ENCODE measurements at places on chromosomes 5 and 9. TPM values are rescaled to one million over a fixed set of nuclear protein-coding genes. Genes with fewer than 3 reads are reported as not detected.

- no peak overlapping the region for H3K27ac ChIP-seq
- H3K4me1 ChIP-seq: no peaks in the 10 kb centered on the region
- H3K27me3 ChIP-seq: no peaks in the 10 kb centered on the region
- DNase-seq: no peak
- no peak overlapping the region for H3K4me3 ChIP-seq
- H3K36me3 ChIP-seq: no peaks in the 10 kb centered on the region
Measured at GRCh38 chr9:95175523-95175922, 142.0 kb downstream of the FANCC start.

DNA sequence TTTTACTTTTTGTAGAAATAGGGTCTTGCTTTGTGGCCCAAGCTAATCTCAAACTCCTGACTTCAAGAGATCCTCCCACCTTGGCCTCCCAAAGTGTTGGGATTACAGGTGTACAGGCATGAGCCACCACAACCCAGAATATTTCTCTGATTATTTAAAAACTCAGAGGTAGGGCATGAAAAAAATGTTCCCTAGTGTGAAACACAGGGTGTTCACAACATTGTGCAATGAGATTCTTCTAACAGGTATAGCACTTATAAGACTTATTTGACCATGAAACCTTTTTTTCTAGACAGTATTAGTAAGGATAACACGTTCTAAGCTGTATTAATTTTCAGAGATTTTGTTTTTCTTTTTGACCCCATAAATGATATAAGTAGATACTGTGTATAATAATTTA is 13.1 kb upstream of the PTGER4 start:
- no peaks in the 10 kb centered on the region for H3K27me3 ChIP-seq
- H3K4me3 ChIP-seq: no peak overlapping the region
- no peaks in the 10 kb centered on the region for H3K4me1 ChIP-seq
- no peak for DNase-seq
- H3K27ac ChIP-seq: no peak overlapping the region
- H3K36me3 ChIP-seq: no peaks in the 10 kb centered on the region

DNA sequence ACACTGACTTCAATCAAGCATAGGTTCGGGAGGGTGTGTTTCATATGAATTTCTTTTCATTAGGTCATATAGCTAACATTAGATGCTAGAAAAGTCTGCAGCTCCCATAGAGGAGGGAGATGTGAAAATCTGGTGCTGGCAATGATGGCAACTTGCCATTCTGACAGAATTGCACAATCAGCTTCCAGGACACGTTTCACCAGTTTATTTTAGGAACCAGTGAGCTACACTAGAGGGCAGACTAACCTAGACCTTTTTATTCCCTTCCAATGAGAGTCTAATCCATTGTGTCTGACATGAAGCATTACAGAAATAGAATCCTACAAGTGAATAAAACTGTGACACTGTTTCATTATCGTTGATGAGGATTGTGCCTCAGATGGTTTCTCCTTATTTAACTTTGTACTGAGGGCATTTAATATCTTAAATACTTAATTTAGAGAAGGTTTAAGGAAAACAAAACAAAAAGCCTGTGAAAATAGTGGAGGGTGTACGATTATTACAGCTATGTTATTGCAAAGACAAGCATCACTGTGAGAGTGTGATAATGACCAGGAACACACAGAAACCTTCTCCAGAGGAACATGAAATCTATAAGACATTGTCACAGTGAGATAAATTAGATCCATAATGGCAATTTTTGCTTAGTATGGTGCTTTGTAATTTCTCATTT is 363.3 kb upstream of the RPS23 start:
- H3K36me3 ChIP-seq: no peaks in the 10 kb centered on the region
- DNase-seq: no peak

The MARVELD2 gene
- total RNA-seq: 9.1 TPM

GRCh38 chr9:113674436-113674835 is 201.7 kb upstream of the ZNF618 start:
- no peak for DNase-seq
- no peaks in the 10 kb centered on the region for H3K36me3 ChIP-seq
- no peaks in the 10 kb centered on the region for H3K4me1 ChIP-seq
- no peak overlapping the region for H3K4me3 ChIP-seq
- no peaks in the 10 kb centered on the region for H3K27me3 ChIP-seq

DNA sequence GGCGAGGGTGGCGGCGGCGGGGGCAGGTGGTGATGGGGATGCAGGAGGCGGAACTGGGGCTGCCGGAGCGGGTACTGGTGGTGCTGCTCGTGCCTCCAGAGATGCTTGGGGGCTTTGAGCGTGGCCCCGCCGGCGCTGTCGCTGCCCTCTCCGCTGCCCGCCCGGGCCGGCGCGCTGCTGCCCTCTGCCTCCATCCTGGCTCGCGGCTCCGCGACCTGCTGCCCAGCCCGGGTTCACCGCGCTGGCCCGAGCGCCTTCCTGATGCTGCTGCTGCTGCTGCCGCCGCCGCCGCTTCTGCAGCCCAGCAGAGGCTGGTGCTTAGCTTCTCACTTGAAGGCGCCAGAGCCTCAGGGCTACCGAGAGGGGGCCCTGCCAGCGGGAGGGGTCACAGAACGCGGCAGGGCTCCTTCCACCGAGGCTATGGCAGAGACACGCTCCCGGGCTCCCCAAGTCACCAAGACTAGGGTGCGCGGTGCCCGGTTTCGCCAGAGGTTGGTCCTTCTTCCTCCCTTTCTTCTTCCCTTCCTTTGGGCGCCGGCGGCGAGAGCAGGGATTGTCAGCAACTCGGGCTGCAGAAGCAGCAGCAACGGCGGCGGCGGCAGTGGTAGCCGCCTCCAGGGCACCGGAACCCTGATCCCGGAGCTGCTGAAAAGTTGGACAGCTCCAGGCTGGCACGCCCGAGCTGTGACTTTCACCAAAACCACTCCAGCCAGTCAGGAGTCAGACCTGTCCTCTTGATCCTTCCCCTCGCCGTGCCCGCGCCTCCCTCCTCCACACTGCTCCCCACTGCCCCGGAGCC is at the start of gene PDE4D:
TSS of gene PDE4D (minus strand) at position 298 of the 799 bp plus-strand sequence.
- peaks cover 8% of the 10 kb centered on the region for H3K27me3 ChIP-seq
- no peak within 1 kb of the TSS for H3K27ac ChIP-seq
- no peak within 1 kb of the TSS for H3K4me3 ChIP-seq
- DNase-seq: peak; percentile 51
- H3K36me3 ChIP-seq: no peaks in the 10 kb centered on the region

The CERCAM gene
- total RNA-seq: 3.3 TPM

DNA sequence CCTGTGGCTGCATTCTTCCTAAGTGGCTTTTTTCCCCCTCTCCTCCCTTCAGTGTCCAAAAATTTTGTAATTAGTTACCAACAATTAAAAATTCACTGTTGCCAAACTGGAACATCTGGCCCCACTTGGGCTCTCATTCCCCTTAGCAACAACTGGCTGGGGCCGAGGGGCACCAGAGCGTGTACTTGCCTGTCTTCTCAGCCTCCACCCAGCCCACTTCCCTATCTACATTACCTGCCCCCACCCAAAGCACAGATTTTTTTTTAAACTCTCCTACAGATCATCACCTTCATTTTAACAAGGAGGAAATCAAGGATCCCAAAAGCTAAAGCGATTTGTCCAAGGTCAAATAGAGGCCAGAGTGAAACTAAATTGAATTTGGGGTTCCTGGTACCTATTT is 278.8 kb downstream of the EBF1 start:
- no peaks in the 10 kb centered on the region for H3K4me1 ChIP-seq
- no peak overlapping the region for H3K4me3 ChIP-seq
- H3K27me3 ChIP-seq: no peaks in the 10 kb centered on the region
- H3K36me3 ChIP-seq: no peaks in the 10 kb centered on the region
- DNase-seq: peak; percentile 81

GRCh38 chr9:113483676-113484257 is 20.2 kb downstream of the RGS3 start:
- H3K4me3 ChIP-seq: no peak overlapping the region
- H3K27me3 ChIP-seq: no peaks in the 10 kb centered on the region
- no peak for DNase-seq
- H3K36me3 ChIP-seq: no peaks in the 10 kb centered on the region
- H3K27ac ChIP-seq: no peak overlapping the region

DNA sequence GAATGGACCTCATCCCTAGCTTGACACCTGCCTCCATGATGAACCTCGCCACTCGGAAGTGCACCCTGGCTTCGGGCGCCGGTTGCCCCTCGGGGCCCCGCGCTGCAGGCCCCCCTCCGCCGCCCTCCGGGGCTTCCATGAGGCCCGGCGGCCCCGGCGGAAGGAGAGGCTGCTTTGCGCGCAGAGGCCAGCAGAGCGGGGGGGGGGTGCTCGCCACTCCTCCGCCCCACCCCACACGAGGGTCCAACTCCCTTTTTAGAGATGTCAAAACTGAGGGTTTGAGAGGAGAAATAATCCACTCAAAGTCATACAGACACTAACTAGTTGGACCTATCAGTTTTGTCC is 7.9 kb downstream of the DUSP1 start:
- H3K36me3 ChIP-seq: no peaks in the 10 kb centered on the region
- H3K27ac ChIP-seq: no peak overlapping the region
- no peaks in the 10 kb centered on the region for H3K27me3 ChIP-seq
- no peak for DNase-seq
- H3K4me1 ChIP-seq: no peaks in the 10 kb centered on the region

- no peaks in the 10 kb centered on the region for H3K36me3 ChIP-seq
- H3K27me3 ChIP-seq: no peaks in the 10 kb centered on the region
- no peaks in the 10 kb centered on the region for H3K4me1 ChIP-seq
- no peak for DNase-seq
Measured at GRCh38 chr5:142432369-142432863, 107.6 kb upstream of the SPRY4 start.

DNA sequence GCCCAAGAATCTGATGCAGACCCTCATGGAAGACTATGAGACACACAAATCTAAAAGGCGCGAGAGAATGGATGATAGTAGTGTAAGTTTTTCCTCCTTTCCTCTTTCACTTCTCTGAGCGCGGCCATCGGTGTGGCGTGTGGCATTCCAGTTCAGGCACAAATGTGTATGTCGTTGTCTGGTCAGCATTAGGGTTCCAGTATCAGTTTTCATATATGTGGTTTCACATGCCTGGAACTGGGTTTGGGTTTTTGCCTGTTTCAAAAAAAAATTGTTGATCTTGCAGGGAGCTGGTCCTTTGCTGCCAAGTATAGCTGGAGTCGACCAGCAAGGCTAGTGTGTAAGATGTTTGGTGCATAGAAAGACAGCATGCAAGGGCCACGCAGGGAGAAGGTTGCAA is 51.5 kb downstream of the C9orf152 start:
- peaks cover 10% of the 10 kb centered on the region for H3K4me1 ChIP-seq
- H3K4me3 ChIP-seq: no peak overlapping the region
- H3K36me3 ChIP-seq: no peaks in the 10 kb centered on the region
- no peak for DNase-seq
- peak overlapping the region; percentile 13 for H3K27ac ChIP-seq

The FBXO10 gene
- total RNA-seq: 1.6 TPM

The CDH10 gene
- not detected for total RNA-seq

The PCDHGB1 gene
- 0.47 TPM for total RNA-seq

The WNT8A gene
- not detected for total RNA-seq

GRCh38 chr5:107068782-107069181 is 602.0 kb downstream of the EFNA5 start:
- no peak for DNase-seq
- no peaks in the 10 kb centered on the region for H3K4me1 ChIP-seq
- H3K27ac ChIP-seq: no peak overlapping the region
- no peaks in the 10 kb centered on the region for H3K36me3 ChIP-seq

DNA sequence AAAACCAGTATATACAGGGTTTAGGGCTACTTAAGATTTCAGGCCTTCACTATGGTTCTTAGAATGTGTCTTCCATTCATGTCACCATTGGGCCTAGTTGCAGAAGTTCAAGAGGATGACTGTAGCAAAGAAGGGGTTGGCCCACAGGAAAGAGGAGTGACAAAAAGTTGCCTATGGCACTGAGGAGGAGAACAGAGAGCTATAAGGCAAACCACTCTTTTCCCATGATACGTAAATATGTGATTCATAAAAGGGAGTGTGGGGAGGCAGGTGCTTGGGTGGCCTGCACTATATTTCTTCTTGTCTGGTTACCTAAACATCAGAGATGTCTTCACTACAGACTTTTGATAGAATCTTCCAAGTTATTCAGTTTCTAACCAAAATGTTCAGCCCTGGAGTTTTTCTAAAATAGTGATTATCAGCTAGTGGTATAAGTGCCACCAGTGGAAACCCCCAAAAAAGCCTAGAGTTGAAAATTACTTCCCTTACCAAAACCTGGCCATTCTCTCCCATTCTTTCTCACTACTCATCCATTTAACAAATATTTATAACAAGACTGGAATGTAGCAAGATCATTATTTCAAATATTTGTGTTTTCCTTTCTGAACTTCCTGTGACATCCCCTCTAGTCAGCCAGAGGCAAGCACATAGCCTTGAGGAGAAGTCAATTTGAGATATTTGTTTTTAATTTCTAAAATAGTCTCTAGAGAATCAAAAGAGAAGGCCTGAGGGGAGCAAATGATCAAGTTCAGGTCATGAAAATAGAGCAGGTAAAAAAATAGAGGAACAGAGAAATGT is 367.4 kb downstream of the EFNA5 start:
- H3K4me3 ChIP-seq: no peak overlapping the region
- H3K27ac ChIP-seq: no peak overlapping the region
- H3K27me3 ChIP-seq: no peaks in the 10 kb centered on the region
- no peaks in the 10 kb centered on the region for H3K36me3 ChIP-seq
- no peaks in the 10 kb centered on the region for H3K4me1 ChIP-seq
- no peak for DNase-seq

DNA sequence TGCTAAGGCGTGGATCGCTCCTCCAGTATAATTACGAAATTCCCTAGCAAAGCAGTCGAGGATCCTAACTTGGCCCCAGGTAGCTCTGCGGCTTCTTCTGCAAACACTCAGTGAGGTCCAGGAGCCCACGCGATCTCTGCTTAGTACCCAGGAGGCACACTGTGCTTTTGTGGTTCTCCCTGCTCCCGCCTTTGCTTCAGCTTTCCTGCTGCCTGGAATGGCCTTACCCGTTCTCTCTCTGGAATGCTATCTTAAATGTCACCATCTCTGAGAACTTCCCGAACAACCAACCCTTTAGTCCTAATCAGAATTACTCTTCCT is 639 bp downstream of the INVS start:
- peaks cover 25% of the 10 kb centered on the region for H3K4me1 ChIP-seq
- H3K4me3 ChIP-seq: peak overlapping the region; percentile 95
- DNase-seq: no peak
- no peaks in the 10 kb centered on the region for H3K36me3 ChIP-seq

DNA sequence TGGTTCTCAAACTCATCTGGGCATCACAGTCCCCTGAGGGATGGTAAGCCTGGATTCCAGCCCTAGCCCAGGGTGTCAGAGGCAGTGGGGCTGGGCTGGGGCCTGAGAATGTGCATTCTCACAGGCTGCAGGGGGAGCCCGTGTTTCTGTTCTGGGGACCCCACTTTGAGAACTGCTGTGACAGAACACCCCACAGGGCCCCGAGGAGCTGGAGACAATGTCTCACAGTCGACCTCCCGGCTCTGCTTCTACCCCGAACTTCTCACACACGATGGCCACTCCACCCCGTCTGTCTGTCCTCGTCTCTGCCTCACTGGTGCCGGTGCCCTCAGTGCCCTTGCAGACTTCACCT is 130.0 kb downstream of the CACNA1B start:
- H3K4me3 ChIP-seq: no peak overlapping the region
- no peaks in the 10 kb centered on the region for H3K27me3 ChIP-seq
- H3K4me1 ChIP-seq: no peaks in the 10 kb centered on the region
- H3K36me3 ChIP-seq: no peaks in the 10 kb centered on the region
- DNase-seq: peak; percentile 33

The PTGES gene
- total RNA-seq: 8.3 TPM
